DMS153 (cell line): ENCODE measurements at places on chromosomes 3 and 15.

- no peak for DNase-seq
Observed at GRCh38 chr3:69410301-69410700, 24.4 kb upstream of the FRMD4B start.

DNA sequence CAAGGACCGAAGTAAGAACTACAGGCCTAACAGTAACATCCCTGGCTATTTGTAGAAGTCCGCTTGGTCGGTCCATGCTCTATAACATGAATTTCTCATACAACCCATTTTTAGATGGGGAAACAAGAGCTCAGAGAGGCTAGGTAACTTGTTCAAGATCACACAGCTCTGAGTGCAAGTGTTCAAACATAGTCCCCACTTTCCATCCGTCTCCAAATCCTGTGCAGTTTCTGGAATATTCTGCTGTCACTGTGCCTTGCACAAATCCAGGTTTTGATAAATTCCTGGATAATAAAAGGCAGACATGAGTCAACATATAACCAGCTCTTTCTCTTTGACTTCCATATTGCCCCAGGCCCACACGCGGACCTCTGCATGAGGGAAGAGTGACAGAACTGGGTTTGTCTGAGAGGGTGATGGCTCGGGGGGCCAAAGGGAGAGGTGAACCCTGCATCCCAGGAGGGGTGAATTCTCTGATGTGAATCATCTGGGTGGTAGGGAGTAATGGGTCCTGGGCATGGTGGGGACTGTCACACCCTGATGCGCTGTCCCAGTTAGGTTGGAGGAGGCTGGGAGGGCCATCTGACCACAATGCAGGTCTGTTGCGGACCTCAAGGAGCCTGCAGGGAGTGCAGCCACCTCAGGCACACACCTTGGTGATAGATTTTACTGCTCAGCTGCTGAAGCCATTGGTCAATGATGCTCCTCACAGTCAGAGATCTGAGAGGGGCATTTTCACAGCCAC lies 162.2 kb downstream of the SMAD6 start:
- DNase-seq, result no peak

DNA sequence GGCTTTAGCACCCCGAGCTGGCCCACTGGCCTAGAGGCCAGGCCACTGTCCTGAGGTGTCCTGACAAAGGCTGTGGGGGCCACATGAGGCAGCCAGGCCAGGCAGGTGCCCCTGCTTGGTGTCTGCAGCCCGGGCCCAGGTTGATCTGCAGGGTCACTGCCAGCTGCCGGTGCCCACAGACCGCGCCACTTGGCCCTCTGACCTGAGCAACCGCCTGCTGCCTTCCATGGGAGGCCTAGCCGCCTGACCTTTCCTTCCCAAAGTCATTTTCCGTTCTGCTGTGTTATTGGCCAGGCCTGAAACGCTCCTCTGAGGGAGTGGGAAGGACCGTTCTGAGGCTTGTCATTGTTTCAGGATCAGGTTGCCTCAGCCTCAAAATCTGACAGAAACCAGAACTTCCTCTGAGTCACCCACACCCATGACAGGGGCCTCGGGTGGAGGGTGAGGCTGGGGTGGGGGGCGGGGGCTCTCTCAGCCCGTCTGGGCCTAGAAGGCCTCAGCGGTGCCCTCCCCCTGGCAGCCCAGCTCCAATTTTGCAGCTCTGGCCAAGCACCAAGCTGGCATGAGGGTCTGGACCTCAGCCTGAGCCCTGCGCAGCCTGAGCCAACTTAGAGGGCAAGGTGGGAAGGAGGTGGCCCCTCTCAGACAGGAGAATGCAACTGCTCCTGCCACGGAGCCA lies 140.7 kb upstream of the MEF2A start:
- no peak for DNase-seq

- peak; percentile 96 for DNase-seq
Observed at GRCh38 chr3:109963831-109964230, 626.5 kb upstream of the DPPA4 start.

GRCh38 chr15:100723315-100723801 lies 121.0 kb downstream of the ASB7 start:
- DNase-seq, result no peak

- DNase-seq, result no peak
Observed at GRCh38 chr15:69253156-69253555, 45.6 kb upstream of the PAQR5 start.

GRCh38 chr15:66089049-66089448 lies 164.5 kb downstream of the MEGF11 start:
- no peak for DNase-seq

DNA sequence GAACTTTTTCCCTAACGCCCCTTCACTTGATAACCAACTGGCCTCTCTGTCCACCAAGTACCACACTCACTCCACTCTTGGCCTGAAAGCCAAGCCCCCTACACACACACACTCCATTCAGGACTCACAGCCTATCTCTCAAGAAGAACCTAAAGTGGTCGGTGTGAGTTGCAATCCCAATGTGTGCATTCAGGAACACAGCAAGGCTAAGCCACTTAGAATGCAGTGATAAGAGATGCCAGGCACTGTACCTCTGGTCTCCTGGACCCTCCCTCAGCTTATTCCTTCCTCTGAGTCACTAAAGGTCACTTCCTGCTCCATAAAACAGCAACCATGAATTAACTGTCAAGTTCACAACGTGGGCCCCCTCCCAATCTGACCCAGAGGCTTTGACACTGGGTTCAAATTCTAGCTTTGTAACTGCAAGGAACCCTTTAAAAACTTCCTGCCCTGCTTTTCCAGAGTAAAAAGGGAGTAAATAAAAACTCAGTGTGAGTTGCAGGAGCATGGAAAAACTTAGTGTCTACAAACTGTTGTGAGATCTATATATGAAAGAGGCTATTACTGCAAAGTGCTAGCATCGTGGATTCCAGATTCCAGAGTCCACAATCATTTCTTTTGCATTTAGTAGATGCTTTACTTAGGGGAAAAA lies 17.6 kb upstream of the KCNMB3 start:
- no peak for DNase-seq

GRCh38 chr15:59446232-59446957 lies 8.4 kb downstream of the FAM81A start:
- no peak for DNase-seq

DNA sequence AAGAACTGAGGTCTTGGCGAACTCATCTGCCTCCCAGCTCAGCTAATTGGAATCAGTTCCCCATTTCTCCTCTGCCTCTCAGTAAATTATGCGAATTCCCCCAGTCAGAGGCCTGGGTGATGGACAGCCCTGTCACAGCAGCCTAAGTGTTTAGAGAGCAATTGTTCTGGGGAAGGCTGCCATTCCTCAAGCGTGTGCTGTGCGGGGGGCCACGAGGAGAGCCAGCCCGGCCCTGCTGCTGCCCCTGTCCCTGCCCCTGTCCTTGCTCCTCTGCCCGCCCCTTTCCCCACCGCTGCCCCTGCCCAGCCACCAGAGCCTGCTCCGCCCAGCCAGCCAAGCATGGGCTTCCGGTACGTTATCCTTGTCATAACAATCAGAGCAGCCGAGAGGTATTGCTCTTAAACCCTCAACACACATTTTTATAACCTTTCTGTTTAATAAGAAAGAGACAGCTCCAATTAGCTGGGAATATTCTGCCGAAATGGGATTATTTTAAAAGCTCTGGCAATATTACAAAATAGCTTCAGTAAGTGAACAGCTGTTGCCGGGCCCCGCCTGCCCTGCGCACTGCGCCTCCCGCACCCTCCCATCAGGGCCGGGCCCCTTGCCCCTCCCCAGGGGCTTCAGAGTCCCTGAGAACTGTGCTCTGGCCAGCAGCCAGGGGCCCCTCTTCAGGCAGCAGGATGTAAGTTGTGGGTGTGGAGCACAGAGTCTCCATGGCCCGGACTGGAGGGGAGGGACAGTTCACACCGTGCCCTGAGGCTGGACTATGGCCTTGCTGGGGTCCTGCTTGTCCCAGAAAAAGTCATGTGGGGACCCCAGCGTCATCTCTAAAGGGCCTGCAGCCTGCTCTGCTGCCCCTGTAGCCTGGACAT lies 12.4 kb upstream of the CACNA2D2 start:
- peak; percentile 6 for DNase-seq

GRCh38 chr3:156285626-156286025 lies 165.2 kb downstream of the KCNAB1 start:
- DNase-seq, result peak; percentile 1

GRCh38 chr3:141372656-141373055 lies 4.4 kb downstream of the ZBTB38 start:
- DNase-seq, result no peak

DNA sequence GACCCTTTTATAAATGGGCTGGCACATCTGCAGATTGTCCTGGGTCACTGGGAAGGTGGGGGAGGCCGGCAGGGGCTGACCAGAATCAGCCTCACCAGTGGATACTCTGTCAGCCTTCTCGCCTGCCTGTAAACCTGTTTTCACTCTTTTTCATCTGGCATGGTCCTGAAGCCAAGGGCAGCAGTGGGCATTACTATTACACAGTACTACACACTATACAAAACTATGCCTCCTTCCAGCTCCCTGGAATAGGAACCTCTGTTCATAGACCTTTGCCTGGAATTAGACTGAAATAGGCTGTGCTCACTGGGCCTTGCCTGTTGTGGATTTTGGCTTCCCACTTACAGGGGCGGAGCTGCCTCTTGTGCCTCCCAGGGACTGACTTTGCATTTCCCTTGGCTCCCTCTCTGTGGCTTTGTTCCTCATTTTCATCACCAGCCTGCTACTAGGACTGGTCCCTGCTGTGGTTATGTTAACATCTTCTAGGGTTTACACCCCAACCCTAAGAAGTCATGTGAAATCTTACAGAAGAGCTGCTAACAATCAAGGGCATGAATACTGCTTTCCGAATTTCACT lies 120.7 kb downstream of the FNDC3B start:
- DNase-seq, result no peak

DNA sequence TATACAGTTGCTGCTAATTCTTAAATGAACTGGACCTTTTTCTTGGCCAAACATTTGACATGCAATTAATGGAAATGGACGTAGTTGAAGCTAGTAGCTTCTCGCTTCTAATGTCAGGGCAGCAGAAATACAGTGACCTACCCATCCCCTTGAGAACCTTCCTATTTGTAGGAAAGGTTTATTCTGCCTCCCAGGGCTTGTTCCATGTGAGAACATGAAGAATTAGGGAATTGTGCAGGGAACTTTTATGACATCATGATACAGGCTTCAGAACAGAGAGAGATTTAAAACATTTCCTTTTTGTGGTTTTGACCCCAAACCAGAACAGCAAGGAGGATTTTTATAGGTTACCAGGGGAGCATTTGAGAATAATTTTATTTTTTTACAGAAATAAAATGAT lies 406.6 kb upstream of the PPP2R3A start:
- DNase-seq, result no peak

- DNase-seq, result no peak
Observed at GRCh38 chr15:38520035-38520434, 44.6 kb downstream of the RASGRP1 start.
